ENCODE measurements at places on chromosomes 7 and 10.

DNA sequence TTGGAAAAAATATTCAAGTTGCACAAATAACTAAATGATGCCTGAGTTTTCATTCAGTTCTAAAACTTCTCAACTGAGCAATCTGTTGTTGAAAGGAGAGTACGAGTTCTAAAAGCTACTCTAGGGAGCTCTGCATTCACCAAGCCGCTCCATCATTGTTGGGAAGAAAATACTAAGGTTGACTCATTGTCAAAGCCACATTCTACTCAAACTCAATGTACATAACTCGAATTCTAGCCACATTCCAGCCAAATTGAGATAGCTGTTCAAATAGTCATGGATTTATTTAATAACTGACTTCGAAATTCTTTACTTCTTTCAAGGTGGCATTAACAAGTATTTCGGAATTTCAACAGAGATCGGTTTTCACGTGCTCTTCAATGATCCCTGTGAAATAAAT is 63.4 kb downstream of the KIAA1217 start:
- no peak for DNase-seq

DNA sequence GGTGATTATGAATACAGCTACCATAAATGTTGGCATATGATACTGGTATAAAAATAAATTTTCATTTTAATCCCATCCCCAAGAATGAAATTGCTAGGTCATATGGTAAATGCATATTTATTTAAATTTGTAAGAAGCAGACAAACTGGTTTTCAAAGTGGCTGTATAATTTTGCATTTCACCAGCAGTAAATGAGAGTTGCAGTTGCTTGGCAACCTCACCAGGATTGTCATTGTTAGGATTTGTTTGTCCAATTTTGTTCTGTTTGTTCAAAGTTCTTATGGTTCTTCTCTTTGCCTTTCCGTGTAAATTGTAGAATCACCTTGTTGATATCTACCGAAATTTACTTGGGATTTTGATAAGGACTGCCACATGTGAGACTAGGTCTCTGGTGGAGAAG is 237.4 kb downstream of the OTUD1 start:
- no peak for DNase-seq

- DNase-seq, result no peak
Measured at GRCh38 chr10:119644205-119644814, 6.9 kb upstream of the BAG3 start.

DNA sequence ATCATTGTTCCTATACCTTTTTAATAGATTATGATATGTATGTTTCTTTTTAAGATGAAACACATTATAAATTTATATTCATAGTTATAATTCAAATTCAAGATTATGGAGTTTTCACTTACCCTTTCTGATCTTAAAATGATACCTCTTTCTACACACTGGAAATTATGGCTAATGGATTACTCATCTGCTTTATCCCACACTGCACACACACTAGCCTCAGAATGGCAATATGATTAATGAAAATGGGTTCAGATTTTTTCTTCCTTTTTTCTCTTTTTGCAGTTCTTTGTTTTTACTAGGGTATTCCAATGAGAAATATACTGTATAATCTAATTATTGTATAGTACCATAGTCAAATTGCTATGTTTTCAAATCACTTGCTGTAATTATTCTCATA is 82.3 kb upstream of the FZD1 start:
- DNase-seq, result no peak

DNA sequence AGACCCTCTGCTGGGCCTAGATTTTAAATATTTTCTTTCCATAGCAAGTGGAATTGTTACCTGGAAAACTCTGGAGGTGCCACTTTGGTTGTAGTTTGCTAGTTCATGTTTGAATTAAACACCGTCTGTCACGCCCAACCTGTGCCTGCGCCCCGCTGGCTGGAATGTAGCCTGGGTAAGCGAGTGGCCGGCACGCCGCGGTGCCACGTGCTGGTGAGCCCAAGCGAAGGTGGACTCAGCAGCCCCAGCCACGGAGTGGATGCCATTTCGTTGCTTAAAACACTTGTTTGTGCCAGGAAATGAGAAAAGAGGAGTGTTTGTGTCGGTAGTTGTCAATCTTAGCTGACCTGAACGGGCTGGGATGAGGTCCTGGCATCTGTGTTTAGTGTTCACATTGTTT is 2.7 kb downstream of the GET4 start:
- DNase-seq, result no peak

DNA sequence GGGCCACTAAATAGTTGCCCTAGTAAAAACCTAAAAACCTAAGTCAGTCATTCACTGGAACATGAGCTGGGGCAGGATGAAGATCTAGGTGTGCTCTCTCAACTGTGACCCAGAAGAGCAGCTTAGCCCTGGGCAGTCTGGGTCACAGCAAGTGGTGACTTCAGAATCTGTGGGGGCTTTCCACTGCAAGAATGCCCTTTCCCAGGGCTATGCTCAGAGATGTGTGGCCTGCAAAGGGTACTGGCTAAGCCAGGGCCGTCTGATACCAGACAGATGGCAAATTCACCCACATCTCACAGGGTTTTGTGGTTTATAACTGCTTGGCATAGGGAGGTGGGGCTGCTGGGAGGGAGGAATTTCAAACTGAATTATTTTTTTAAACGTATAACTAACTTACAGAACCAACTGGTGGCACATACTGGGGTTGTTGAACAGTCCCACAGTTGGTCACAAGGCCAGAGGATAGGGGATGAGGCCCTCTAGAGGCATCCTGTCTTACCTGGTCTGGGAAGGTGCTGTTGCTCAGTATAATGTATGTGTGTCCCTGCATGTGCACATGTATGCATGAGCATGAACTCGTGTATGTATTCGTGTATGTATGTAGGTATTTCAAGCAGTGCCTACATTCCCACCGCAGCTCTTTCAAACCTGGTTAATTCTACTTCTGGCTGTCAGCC is 63.2 kb downstream of the PRPF18 start:
- DNase-seq, result no peak

GRCh38 chr10:24851629-24852028 is 100.8 kb downstream of the PRTFDC1 start:
- peak; percentile 53 for DNase-seq

- DNase-seq, result peak; percentile 45
Measured at GRCh38 chr7:98211221-98211675, at the start of gene BHLHA15. TSS of gene BHLHA15 (plus strand) at chr7:98211439. CDS start at chr7:98212310, 871 bp downstream.

- DNase-seq, result no peak
Measured at GRCh38 chr10:102452672-102453340, 1.5 kb upstream of the C10orf95 start.

DNA sequence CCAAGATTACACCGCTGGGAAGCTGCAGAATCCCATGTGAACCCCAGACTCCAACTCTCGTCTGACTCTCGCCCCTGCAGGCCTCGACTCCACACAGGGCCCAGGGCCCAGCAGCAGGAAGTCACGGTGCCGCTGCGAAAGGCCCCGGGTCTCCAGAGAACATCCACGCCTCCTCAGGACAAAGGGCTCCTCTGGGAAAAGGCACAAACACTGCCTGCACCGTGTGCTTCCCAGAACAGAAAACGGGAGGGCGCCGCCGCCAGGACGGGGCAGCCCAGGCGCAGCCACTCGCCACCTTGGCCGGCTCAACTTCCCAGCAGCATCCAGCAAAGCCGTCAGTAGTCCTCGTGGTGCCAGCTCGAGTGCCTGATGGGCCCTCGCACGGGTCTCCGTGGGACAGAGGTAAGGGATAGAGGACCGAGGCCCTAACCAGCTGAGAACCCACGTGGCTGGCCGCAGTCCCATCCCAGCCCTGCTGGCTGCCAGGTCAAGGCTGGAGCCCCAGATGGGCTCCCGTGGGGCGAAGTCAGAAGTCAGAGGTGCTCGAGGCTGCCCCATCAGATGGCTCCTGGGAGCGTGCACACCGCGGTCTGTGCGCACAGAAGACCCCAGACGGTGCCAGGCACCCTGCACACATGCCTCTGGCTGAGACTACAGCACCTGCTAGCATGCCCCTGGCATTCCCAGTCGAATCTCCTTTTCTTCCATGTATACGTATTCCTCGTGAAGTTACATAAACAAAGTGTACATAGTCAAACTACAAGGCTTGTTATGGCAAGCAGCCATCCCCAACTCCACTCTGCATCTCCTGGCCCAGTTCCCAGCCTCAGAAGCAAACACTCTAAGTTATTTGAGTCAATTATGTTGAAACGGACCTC is 60.2 kb downstream of the MAD1L1 start:
- DNase-seq, result no peak
